RPMI7951 (cell line): ENCODE measurements at places on chromosomes 2 and 18. TPM values are rescaled to one million over a fixed set of nuclear protein-coding genes. Genes with fewer than 3 reads are reported as not detected.

SMAD4 gene
- total RNA-seq = 45.8 and 57.2 TPM in 2 replicates

ANKRD62 gene
- not detected in 2 replicates for total RNA-seq

UGT1A9 gene
- not detected in 2 replicates for total RNA-seq

ZNF892 gene
- 2.2 and 3.8 TPM in 2 replicates for total RNA-seq

- DNase-seq = peak; percentile 78
Measured at GRCh38 chr2:111667542-111668273, 216.3 kb downstream of the ANAPC1 start.

GRCh38 chr18:3651266-3651665 is 201.3 kb downstream of the TGIF1 start:
- DNase-seq = no peak

DNA sequence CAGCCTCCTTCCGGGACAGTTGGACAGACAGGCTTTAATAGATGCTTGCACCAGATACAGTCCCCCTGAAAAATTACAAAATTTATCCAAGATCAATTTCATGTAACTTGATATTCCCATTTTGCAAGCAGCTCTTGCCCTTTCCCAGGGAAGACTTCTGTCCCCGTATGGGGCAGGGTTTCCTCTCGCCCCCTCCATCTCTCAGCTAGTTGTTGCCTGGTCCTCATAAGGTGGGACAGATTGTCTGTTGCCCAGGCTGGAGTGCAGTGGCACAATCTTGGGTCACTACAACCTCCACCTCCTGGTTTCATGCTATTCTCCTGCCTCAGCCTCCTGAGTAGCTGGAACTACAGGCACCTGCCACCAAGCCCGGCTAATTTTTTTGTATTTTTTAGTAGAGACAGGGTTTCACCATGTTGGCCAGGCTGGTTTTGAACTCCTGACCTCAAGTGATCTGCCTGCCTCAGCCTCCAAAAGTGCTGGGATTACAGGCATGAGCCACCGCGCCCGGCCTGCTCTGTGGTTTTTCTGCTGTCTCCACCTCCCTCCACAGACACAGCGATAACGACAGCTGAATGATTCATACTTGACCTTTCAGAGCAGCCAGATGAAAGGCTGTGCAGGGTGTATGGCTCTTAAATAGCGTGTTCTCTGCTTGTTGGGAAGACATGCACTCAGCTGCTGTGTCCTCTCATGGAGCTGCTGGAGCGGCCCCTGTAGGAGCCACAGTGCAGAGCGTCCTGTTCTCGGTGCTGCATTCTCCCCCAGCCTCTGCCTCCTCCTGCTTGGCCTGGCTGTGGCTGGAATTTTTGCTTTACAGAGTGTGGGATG is 61.4 kb downstream of the TTC39C start:
- peak; percentile 98 for DNase-seq

DNA sequence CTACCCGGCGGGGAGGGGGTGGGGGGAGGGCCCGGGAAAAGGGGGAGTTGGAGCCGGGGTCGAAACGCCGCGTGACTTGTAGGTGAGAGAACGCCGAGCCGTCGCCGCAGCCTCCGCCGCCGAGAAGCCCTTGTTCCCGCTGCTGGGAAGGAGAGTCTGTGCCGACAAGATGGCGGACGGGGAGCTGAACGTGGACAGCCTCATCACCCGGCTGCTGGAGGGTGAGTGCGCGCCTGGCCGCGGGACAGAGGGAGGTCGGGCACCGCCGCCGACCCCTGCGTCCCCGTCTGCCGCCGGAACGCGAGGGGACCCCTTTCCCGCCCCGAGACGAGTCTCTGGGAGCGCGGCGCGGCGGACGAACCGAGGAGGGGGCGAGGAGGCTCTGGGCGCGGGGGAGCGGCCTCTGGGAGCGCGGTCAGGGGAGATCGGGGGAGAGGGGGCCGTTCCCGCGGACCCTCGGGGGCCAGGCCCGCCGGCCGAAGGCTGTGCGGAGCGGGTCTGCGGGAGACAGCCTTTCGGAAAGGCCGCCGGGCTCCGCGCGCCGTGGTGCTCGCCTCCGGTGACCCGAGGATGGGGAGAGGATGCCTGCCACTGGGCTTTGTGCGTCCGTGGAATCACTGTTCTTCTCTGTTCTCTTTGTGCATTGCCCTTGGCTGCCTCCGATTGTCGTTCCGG is 463 bp downstream of the PPP1CB start:
- peak; percentile 16 for DNase-seq

GRCh38 chr2:122960759-122961641 is 1064.1 kb upstream of the CNTNAP5 start:
- peak; percentile 51 for DNase-seq

GRCh38 chr2:99682275-99683060 is 192.7 kb upstream of the REV1 start:
- peak; percentile 37 for DNase-seq

- DNase-seq = peak; percentile 11
Measured at GRCh38 chr2:182379241-182379640, 47.6 kb downstream of the PDE1A start.
